ENCODE measurements at places on chromosomes 4 and X.

DNA sequence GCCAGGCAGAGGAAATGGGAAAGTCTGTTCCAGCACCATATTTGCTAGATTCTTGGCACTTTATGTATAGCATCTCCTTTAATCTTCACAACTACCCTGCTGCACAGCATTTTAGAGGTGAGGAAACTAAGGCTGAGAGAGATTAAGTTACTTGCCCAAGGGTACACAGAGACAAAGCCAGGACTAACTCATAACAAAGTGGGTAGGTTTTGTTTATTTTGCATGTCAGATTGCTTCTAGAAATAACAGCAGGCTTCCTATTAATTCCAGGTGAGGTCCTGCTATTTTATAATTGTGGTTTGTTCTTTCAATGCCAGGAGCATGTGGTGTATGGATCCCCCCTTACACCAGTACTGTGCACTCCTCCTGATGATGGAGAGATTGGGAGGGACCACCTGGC lies 15.0 kb downstream of the TCEANC start:
- no peak for DNase-seq

GRCh38 chr4:138522366-138522765 lies 280.2 kb upstream of the SLC7A11 start:
- DNase-seq: no peak

- no peak for DNase-seq
Observed at GRCh38 chr4:156931267-156931666, 40.3 kb downstream of the PDGFC start.

GRCh38 chrX:68894513-68895340 lies 65.9 kb downstream of the EFNB1 start:
- no peak for DNase-seq

DNA sequence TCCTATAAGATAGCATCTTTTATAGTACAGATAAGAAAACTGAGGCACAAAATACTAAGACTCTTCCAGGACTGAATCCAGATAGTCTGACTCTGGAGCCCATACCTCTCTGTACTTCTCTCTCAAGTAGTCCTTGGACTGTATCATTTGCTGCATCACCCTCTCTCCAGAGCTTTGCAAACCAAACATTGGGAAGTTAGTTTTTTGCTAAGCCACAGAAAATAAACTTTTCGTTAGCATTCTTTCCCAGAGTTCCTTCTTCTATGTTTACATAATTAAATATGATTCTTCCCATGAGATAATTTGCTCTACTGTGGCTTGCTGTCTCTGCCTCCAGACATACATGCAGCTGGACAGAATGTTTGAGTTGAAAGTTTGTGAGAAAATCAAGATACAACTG lies 22.0 kb downstream of the PPEF2 start:
- DNase-seq: no peak

DNA sequence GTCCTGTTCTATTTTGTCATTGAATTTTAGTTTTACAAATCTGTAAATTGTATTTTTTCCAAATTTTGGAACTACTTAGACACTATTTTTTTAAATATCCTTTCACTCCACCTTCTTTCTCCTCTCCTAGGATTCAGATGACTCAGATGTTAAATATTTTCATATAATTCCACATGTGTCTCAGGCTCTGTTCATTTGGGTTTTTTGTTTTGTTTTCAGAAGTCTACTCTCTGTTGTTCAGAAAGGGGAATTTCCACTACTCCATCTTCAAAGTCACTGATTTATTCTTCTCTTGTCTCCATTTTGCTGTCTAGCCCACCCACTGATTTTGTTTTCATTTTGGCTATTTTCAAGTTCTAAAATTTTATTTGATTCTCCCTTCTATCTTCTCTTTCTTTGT lies 264.0 kb upstream of the SLIT2 start:
- no peak for DNase-seq

- DNase-seq: no peak
Observed at GRCh38 chr4:29908276-29908675, 811.9 kb upstream of the PCDH7 start.

- DNase-seq: no peak
Observed at GRCh38 chrX:118502161-118502789, 6.7 kb downstream of the DOCK11 start.

DNA sequence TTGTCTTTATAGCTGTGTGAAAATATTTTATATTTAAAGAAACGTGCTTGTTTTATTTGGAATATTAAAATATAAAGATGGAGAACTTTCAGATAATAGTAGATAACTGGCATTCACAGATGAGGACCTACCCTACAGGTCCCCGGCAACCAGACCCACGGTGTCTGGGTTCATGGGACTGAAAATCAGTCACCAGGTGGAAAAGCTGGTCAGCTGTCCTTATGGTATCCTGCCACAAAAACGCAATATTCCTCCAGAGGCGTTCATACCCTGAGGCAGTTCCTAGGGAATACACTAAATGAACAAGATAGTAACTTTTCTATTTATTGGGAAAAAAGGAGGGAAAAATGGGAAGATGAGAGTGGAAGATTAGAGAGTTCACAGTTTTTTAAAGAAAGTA lies 1.2 kb downstream of the TLR6 start:
- DNase-seq: no peak

DNA sequence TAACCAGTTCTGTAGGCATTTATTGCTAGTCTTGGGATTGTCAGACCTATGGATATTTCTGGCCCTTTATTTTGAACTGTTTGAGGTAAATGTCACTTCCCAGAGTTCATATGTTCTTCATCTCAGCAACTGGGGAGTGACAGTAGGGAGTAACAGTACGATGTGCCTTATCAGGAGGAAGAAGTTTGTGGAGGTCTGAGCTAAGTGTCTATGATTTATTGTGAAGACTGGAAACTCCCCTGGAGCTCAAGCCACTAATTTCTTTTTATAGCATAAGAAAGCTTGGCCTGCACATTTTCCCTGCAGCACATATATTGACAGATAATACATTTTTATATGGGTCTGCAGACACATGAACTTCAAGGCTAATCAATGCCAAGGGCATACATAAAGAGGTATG lies 383.8 kb downstream of the GRXCR1 start:
- DNase-seq: no peak

DNA sequence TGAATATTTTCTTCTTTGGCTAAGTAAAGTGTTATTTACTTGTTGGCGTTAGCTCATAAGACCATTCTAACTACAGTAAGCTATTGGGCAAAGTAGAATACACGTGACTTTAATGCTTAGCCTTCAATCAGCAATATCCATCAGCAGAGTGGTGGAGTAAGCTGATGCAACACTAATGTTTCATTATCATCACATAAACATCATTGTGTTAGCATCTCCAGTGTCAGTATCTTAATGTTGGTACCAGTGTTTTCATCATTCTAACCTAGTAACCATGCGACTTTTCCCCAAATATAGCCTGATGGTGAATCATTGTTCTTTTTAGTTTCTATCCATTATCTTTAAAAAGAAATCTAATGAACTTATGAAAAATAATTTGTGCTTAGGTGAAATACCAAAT lies 48.5 kb downstream of the APOOL start:
- DNase-seq: no peak

DNA sequence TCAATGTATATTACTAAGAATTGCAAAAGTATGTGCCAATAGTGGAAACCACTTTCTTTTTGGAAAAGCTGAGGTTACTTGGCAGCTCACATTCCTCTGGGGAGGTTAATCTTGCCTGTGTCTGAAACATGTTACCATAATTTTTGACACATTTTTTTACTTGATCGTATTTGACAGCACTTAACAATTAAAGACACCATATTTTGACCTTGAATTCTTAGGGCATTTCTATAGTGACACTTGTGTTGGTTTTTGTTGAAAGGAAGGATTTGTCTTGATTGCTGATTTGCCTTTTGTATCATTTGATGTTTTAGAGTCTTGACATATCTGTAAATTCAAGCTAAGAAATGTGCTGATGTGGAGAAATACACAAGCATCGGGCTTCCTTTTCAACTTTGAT lies 2135.5 kb downstream of the PCDH7 start:
- DNase-seq: no peak

GRCh38 chrX:108036298-108036973 lies 8.4 kb upstream of the VSIG1 start:
- DNase-seq: no peak

GRCh38 chrX:17809273-17809672 lies 51.8 kb downstream of the RAI2 start:
- no peak for DNase-seq

DNA sequence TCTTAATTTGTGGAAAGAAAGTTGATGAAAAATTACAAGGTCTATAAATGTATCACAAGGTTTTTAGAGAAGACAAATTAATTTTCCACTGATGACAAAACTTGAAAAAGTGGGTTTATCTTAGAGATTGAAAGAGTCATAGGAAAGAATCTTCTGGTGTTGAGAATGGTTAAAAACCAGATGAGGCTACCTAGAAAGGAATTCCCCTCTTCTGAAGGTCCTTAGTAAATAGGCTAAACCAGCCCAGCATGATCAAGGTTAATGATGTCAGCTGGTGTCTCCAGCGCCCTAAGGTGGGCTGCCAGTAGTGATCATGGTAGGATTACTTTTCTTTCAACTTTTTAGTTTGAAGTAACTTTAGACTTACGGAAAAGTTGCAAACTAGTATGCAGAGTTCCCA lies 71.8 kb upstream of the PGRMC2 start:
- DNase-seq: no peak

GRCh38 chr4:56255820-56256219 lies 131.5 kb downstream of the AASDH start:
- no peak for DNase-seq

- no peak for DNase-seq
Observed at GRCh38 chrX:10508891-10509290, 111.5 kb downstream of the MID1 start.

DNA sequence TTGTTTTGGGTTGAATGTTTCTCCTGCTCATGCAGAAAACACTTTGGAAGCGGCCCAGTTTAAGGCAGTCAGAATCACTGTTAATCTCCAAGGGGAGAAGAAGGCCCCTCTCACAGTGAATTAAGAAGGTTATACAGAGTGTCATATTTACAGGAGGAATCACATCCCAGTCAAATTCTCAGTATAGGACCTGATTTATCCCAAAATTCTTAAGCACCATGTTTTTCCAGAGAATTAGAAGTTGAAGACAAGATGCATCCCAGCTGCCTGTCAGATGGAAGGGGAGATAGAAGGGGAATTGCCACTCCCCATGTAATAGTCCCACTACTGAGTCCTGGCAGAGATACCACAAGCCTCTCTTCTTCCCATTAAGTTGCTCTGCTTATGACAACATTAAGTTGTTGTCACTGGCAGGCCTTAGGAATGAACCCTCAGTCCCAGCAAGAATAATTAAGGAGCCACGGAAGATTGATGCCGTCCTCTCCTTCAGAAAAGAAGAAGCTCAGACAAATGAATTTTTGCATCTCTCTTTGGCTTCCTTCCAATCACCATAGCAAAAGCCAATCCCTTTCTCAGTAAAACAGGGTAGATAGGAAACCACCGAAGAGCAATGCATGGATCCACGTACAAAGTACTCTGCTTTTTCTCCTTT lies 138.4 kb downstream of the LDB2 start:
- DNase-seq: no peak

DNA sequence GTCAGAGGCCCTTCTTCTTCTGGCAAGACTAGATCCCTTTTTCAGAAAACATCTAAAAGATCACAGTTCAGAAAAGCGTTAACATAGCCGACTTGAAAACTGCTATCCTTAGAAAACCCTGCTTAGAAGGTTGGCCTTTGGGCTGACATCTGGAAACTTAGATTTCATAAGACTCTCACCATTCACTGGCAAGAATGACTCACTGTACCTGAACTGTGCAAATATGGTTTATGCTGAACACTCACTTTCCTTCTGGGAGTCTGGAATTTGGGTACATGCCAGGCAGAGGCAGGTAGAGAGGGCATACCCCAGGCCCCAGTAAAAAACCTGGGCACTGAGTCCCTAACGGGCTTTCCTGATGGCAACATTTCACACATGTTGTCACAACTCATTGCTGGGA lies 88.8 kb upstream of the GPC3 start:
- no peak for DNase-seq

GRCh38 chr4:30744386-30744785 lies 24.2 kb downstream of the PCDH7 start:
- no peak for DNase-seq

- DNase-seq: no peak
Observed at GRCh38 chr4:111864066-111864465, 281.2 kb upstream of the FAM241A start.

DNA sequence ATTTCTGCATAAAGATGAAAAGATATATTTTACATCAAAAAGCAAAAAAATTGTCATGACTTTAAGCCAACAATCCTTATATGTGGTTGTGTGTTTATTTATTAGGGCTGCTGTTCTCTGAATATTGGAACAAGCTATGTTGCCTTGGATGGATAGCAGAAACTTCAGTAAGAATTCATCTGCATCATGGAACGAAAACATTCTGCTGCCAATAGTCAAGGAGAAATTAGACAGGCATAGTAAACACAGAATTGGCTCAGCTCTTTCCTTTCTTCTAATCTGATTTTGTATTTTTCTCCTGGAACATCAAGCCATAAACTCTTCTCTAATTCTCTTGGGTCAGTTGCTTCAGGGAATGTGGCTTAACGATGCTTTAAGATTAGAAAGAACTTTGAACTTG lies 1257.0 kb downstream of the NLGN4X start:
- DNase-seq: no peak

DNA sequence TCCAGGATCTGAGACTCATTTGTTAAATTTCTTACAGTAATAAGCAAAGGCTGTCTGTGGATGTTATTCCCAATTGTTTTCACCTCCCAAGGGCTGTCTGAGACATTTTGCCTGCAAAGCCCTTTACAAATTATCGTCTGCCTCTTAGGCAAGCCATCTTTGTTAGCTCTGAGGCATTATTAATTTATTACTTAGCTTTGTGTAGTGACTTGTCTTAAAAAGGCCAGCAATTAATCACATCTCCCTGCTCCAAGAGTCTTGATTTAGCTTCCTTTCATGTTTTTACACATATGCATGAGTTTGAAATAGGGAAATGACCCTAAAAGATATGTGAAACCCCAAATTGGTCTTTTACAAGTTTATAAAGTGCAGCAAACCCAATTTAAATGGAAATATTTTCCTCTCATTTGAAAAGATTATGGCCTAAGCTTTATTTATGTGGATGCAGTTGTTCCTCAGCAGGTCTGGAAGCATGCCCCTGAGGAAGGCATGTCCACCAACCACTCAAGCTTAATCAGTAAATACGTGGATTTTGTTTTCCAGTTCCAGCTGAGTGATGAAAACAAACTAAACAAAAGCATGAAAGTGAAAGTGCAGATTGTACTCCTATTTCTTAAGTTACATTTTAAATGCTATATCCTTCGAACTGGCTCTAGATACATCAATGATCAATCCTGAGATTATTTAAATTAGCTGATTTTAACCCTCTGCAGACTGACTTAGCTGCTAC lies 173.6 kb upstream of the LNX1 start:
- DNase-seq: no peak

DNA sequence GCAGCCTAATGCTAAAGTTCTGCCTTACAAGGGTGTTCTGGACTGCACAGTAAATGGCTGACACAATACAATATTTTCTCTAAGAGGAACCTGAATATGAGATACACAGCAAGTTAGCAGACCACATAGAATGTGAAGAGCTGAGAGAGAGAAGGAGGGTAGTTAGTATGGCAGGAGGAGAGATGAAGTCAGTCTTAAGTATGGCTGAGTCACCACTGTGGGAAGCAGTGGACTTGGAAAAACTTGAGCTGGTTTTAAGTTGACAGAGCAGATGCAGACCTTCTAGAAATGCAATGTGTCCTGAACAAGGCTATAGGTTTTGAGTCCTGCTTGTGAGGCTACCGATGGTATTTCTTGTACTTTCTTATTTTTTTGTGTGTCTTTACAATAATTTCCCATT lies 172.5 kb downstream of the SH2D1A start:
- no peak for DNase-seq

Data from T-helper 1 cell (primary cell).